ENCODE measurements at places on chromosomes 3 and 15.

- DNase-seq = no peak
These were observed 48.2 kb upstream of the TM4SF4 start for GRCh38 chr3:149426325-149426724.

DNA sequence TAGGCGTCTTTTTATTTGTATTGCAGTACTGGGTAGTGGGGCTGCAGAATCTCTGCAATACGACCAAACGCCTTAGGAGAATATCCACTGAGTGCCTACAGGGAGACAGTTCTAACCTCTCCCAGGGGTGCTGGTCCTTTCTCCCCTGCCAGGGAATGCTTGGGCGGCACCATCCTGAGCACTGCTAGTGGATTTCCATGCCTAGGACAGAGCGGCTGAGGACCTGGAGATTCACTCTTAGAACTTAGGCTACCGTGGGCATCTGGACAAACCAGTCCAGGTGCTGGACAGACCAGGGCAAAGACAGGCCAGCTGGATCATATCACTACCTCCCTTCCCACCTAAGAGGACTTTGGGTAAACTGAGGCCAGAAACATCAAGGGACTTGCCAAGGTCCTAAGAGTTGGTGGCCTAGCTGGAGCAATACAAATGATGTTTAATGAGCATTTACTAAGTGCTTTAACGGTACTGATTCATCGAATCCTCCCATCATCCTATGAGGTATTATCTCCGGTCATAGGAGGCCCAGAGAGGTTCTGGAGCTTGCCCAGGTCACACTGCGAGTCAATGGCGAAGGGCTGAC is 902 bp downstream of the TMEM44 start:
- no peak for DNase-seq

GRCh38 chr15:52012210-52012609 is 6.8 kb upstream of the MAPK6 start:
- no peak for DNase-seq

GRCh38 chr15:97234851-97235610 is 725.5 kb upstream of the ARRDC4 start:
- DNase-seq = no peak

DNA sequence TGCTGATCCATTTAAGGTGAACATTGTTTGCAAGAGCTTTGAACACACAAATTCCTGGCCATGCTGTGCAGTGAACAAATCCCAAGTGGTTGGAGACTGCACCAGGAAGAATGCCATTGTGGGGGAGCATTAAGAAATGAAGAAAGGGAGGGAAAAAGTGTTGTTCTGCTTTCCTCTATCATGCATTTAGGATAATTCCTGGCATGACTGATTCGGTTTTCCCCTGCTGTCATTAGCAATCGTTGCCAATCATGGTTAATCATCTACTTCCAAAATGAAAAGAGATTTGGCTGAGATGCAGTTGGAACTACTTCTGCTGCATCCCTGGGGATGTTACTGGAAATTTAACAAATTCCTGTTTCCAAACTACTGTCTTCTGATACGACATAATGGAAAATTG is 73.7 kb upstream of the ZPLD1 start:
- DNase-seq = no peak

GRCh38 chr3:115861166-115861733 is 237.9 kb downstream of the GAP43 start:
- DNase-seq = no peak

GRCh38 chr15:65371976-65372786 is 5.6 kb downstream of the IGDCC3 start:
- DNase-seq = no peak

- no peak for DNase-seq
These were observed 248.7 kb upstream of the IL12A start for GRCh38 chr3:159739969-159740368.

DNA sequence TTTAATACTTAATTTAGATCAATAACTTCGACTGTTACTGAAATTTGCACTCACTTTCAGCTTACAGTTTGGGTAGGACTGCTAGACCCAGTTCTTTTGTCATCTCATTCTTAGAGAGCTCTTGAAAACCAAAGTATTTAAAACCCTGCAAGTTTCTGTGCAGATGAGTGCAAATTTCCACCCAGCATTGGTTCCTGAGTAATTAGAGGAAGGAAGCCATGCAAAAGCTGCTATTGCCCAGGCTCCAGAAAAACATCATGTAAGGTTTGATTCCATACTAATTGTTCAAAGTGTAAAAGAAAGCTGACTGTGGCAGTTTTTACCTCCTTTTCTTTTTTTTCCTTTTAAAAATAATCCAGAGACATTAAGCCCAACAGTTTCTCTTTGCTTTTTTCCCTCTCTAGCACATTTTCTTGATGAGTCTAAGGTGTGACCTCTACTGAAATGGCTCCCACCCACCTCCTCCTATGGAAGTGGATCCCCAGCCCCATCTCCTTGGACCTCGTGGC is 30.3 kb downstream of the ABHD2 start:
- no peak for DNase-seq

DNA sequence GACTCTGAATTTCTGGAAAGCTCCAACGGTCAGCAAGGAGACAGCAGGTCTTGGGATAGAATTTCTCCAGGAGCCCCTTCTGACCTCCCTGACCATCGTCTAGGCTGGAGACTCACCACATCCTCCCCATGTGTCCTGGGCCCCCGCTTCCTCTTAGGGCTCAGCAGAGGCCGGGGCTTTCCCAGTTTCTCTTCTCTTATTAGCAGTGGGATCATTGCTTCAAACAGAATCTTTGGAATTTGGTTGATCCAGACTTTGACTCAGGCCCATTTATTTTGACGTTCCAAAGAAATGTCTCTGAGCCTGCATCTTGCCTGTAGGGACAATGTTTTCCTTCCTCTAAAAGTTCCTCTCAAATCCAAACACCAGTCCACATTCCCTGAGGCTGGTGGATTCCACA is 38.4 kb upstream of the SLC6A6 start:
- no peak for DNase-seq

GRCh38 chr15:49619226-49619625 is 1.4 kb downstream of the FAM227B start:
- DNase-seq = no peak

- peak; percentile 34 for DNase-seq
These were observed 139.5 kb downstream of the ADAMTS9 start for GRCh38 chr3:64548200-64548889.

GRCh38 chr15:42728560-42728959 is 8.4 kb downstream of the CDAN1 start:
- DNase-seq = no peak

DNA sequence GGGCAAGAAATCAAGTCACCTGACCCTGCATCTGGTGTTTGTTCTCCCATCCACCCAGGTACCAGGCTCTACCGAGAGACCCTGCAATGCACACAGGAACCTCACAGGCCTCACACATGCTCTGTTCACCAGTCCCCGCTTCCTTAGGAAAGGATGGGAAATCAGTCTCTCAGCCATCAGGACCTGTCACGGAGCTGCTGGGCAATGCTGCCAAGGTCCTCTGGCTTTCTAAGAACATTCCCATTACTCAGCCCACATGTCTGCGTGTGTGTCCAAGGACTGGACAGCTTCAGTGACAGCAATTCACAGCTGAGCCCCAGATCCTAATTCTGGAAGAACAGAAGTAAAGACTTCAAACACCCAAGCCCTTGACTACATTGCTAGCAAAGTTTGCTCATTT is 6.5 kb upstream of the SRGAP3 start:
- no peak for DNase-seq

DNA sequence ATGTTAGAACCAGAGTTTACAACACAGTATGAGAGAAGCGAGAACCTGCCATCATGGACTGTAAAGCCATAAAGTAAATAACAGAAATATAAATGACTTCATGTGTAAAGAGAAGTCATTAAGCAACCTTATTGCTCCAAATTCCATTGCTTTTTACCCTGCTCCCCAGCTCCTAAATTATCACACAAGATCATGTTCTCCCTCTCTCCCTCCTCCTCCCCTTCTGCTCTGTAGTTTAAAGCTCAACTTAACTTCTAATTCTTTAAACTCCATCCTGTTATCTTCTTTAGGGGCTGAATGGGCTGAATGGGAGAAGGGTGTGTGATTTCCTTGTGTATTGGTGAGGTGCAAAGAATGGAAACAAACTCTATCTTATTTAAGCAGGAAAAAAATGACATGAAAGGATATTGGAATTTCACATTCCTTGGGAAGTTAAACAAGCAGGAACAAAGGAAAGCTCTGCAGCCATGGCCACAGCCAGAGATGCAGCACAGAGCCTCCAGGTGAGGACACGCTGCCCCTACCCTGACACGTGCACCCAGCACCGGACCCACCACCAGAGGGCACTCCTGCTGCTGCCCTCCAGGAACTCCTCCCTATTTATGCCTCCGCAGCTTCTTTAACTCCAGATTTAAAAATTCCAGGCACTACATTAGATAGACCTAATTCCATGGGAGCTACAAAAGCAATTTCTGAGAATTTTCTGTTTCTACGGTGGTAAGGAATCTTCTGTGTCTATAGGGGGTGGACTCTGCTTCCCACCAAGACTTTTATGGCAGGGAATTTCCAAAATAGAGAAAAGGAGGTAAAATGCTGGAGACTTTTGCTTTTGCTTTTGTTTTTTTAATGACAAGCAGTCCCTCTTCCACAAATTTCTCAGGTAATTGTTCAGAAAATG is 76.9 kb upstream of the ABI3BP start:
- DNase-seq = no peak

DNA sequence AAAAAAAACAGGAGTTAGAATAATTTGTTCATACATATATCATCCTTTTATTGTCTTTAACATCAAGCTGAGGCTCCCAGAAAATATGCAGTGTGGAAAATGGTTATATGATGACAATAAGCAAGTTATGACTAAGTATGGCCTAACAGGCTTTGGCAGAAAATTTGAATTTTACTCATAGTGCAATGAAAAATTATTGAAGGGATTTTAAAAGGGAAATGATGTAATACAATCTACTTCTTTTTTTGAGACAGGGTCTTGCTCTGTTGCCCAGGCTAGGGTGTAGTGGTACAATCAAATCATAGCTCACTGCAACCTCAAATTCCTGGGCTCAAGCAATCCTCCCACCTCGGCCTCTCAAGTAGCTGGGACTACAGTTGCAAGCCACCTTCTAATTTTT is 78.7 kb downstream of the FAIM start:
- no peak for DNase-seq

- DNase-seq = no peak
These were observed 53.2 kb upstream of the ZNF148 start for GRCh38 chr3:125428216-125428830.

- no peak for DNase-seq
These were observed 62.0 kb upstream of the TFRC start for GRCh38 chr3:196143708-196144382.

DNA sequence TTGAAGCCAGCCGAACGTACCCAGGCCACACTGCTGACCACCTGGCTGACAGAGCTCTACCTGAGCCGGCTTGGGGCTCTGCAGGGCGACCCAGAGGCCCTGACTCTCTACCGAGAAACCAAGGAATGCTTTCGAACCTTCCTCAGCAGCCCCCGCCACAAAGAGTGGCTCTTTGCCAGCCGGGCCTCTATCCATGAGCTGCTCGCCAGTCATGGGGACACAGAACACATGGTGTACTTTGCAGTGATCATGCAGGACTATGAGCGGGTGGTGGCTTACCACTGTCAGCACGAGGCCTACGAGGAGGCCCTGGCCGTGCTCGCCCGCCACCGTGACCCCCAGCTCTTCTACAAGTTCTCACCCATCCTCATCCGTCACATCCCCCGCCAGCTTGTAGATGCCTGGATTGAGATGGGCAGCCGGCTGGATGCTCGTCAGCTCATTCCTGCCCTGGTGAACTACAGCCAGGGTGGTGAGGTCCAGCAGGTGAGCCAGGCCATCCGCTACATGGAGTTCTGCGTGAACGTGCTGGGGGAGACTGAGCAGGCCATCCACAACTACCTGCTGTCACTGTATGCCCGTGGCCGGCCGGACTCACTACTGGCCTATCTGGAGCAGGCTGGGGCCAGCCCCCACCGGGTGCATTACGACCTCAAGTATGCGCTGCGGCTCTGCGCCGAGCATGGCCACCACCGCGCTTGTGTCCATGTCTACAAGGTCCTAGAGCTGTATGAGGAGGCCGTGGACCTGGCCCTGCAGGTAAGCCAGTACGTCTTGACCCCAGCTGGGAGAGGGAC is 6.2 kb downstream of the VPS18 start:
- no peak for DNase-seq

- DNase-seq = no peak
These were observed 40.1 kb downstream of the ANAPC13 start for GRCh38 chr3:134445636-134446035.

- no peak for DNase-seq
These were observed 117.1 kb downstream of the MYLK start for GRCh38 chr3:123767009-123767372.

- no peak for DNase-seq
These were observed 4.2 kb downstream of the NEO1 start for GRCh38 chr15:73056460-73056859.

DNA sequence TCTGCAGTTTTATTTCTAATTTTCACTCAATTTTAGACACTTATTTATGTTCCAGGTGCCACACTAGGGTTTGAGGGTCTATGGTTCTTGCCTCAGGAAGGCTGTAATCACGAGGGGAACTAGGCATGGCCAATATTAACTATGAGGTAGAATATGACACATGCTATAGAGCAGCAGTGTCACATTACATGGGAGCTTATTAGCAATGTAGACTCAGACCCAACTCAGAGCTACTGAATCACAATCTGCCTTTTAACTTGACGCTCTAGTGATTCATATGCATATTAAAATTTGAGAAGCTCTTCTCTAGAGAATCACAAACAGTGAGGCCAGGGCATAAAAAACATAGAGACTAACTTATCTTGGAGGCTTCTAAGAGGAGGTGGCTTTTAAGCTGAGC is 32.8 kb upstream of the MRPL3 start:
- peak; percentile 8 for DNase-seq

- DNase-seq = no peak
These were observed 13.1 kb upstream of the ETV5 start for GRCh38 chr3:186121968-186122367.

- DNase-seq = no peak
These were observed 18.3 kb downstream of the RTF1 start for GRCh38 chr15:41435037-41435786.

- no peak for DNase-seq
These were observed 21.9 kb downstream of the ABTB1 start for GRCh38 chr3:127694467-127695215.

- no peak for DNase-seq
These were observed 127.1 kb downstream of the KCNMB2 start for GRCh38 chr3:178663201-178663934.

DNA sequence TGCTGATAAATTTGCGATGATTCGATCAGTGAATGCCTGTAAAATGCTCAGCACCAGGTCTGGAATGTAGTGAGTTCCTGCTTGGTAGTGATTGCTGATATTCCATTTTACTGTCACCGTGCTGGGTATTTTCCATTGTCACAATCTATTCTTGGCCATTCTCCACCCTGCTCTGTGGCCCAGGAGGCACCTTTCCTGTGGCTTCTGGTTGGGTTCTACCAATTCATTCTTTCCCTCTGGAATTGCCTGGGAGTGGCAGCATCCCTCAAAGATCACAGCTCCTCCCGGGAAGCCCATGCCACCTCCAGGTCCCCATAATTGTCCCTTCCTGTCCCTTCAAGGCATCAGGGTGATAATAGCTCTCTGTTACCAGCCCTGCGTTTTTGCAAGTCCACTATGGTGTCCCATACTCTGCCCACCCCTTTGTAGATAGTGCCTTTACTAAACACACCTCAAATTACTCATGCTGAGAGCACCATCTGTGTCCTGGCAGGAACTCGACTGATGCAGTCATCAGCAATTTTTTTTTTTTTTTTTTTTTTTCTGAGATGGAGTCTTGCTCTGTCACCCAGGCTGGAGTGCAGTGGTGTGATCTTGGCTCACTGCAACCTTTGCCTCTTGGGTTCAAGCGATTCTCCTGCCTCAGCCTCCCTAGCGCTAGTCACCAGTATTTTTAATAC is 177.8 kb upstream of the PROK2 start:
- DNase-seq = no peak

GRCh38 chr3:99878005-99878404 is 60.3 kb downstream of the CMSS1 start:
- no peak for DNase-seq

All from fibroblast of skin of left biceps (primary cell).